ENCODE measurements at places on chromosomes 3 and 15.
A peak's percentile ranks its signal among the peaks of the same experiment; 100 is the strongest.

DNA sequence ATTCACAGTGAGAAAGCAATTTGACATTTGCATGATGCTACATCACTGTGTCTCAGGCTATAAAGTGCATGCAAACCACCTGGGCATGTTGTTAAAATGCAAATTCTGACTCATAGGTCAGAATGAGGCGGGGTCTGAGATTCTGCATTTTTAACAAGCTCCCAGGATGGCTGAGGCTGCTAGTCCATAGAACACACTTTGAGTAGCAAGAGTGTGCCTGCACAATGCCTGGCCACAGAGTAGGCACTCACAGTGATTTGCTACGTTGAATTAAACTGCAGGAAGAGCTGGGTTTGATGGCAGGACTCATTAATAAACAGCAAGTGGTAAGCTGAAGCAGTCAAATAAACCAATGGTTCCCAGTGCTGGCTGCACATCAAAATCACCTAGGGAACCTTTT lies 48.1 kb downstream of the NTRK3 start:
- DNase-seq = no peak

GRCh38 chr3:72597756-72598195 lies 250.5 kb downstream of the SHQ1 start:
- DNase-seq = peak; percentile 12

DNA sequence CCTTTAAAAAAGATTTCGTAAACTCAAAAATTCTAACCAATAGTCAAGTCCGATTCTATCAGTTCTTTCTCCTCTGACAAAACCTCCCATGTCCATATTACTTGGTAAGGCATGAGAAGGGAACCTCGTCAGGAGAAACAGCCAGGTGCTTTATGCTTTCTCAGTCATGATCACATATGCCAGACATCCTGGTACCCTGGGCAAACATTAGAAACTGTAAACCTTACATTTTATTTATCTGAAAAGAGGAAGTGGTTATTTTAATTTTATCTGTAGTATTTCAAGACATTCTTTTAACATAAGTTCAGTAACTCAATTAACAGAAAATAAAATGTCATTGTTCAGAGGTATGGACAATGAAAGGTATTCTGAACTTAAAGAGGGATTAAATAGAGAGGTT lies 474.8 kb upstream of the GBE1 start:
- no peak for DNase-seq

- DNase-seq = peak; percentile 17
These were observed 50.3 kb downstream of the SHQ1 start for GRCh38 chr3:72797773-72798543.

DNA sequence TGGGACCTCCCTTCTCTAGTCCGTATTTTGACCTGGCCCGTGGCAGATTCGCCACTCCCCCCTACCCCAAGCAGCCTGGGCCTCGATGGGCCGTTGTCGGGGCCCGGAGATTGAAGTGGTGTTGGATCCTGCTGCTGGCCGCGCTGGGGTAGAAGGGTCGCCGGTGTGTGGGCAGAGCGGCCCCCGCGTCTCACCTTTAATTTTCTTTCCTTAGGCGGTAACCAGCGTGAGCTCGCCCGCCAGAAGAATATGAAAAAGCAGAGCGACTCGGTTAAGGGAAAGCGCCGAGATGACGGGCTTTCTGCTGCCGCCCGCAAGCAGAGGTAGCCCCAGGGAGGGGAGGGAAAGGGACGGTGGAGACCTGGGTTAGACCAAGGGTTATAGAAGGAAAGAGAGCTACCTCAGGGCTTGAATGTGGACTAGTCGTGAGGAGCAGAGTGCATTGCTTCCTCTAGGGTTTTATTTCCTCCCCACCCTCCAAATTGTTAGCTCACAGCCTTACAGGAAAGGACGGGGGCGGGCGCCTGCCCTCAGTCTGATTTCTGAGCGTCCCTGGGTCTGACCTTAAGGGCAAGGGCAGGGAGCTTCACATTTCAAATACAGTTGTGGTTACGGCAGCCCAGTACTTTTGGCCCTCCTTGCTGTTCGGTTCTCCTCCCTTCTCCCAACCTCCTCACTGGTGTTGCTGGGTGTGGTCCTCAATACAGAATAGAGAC lies 799 bp downstream of the SERF2 start:
- DNase-seq = no peak

GRCh38 chr3:14451844-14452739 lies 49.7 kb downstream of the SLC6A6 start:
- DNase-seq = peak; percentile 95

DNA sequence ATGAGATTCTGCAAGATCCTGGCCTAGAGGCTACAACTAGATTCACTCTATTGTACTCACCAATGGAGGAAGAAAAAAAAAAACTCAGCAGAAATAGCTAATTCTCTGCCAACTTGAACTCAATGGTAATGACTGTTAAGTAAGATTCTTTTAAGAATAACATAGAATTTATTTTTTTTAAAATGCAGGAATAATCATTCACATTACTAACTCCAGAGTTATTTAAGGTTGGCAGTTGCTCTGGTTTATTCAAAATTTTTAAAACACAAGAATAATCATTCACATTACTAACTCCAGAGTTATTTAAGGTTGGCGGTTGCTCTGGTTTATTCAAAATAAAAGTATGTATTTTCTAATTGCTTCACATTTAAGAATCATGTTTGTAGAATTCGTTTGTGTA lies 1071.9 kb downstream of the IGSF11 start:
- DNase-seq = no peak

DNA sequence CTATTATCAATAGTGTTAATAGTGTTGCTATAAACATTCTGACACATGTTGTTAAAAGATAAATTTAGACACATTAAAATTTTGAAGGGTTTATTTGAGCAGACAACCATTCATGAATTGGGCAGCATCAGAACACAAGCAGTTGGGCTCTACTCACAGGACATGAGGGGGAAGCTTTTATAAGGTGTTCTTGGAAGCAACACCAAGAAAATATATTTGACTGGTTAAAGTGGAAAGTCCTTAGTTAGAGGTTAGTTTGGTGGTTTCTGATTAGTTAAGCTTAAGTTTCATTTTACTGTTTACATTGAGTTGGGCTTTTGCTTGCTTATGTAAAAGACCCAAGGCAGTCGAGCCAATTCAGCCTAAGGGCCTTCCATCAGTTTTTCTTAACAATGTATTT lies 220.7 kb downstream of the CD47 start:
- no peak for DNase-seq
